Activated CD4-positive, alpha-beta T cell treated with anti-CD3 and anti-CD28 coated beads, Interleukin-2, amount 50 U/mL, for 4 hours (primary cell): ENCODE measurements at places on chromosomes 3 and 15.

DNA sequence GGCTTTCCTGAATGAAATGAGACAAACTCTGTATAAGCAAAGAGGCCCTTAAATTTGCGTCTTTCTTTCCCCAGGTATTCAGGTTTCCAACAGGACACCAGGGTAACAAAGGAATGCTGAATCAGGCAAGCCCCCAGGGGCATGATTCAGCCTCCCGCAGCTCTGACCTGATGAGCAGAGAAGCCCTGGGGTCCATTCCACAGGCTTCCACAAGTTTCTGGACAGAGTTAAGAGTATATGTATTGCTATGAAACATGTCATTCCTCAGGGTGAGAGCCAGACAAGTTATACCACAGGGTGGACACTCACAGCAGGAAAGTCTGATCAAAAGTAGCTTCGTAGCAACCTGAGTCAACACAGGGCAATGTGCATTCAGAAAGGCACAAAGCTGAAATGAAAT, 68.1 kb upstream of the CTNNB1 start:
- no peak for DNase-seq

GRCh38 chr3:9503283-9503682, 50.3 kb downstream of the LHFPL4 start:
- peak; percentile 55 for DNase-seq

DNA sequence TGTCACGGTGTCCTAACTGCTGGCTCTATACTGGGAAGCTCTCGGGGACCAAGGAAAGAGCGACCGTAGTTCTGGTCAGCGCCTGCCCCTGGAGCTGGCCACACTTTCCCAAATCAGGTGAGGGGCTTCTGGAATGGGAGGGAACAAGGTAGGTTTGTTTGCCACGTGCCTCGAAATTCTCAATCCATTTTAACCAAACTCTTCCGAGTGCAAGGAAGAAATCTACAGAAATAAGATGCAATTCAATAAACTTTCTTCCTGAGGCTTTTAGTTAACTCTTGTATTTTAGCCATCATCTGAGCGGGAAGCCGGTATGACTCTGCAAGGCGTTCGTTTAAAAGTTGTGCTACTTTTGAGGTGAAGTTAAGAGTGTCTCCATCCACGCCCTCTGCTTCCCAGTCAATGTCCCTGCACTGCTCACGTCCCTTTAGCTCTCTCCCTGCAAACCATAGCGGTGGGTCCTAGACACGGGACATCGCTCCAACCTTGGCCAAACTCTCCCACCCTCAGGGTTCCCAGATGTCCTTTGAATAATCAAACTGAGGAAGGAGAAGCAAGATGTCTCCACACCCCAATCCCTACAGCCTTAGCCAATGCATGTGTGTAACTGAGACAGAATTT, 597 bp downstream of the AGTR1 start:
- DNase-seq: no peak

DNA sequence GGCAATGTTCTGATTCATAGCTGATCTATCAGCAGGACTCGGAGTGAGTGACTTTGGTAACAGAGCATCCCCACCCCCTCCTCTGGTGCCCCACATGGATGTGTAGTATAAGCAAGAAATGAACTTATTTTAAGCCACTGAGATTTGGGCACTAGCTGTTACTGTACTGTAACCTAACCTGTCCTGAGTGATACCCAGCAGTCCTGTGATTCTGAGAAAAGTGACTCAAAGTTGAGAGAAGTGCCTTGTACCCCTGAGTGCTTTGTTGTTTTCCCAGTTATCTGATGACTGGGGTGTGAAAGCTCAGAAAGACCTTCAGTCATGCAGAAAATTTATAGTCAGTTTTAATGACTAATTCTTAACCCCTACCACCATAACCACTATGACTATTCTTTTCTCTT, 439.9 kb upstream of the RBMS3 start:
- no peak for DNase-seq

DNA sequence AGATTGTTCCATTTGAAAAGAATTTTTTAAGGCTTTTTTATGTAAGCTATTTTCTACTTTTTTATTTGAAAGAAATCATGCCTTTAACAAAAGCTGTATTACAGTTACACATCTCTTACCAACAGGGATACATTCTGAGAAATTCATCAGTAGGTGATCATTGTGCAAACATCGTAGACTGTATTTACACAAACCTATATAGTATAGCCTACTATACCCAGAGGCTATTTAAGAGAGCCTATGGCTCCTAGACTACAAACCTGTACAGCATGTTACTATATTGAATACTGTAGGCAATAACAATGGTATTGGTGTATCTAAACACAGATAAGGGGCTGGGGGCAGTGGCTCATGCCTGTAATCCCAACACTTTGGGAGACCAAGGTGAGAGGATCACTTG, 43.1 kb downstream of the PEAK1 start:
- DNase-seq: no peak

- no peak for DNase-seq
These were observed 47.9 kb downstream of the SOX14 start for GRCh38 chr3:137812023-137812422.

DNA sequence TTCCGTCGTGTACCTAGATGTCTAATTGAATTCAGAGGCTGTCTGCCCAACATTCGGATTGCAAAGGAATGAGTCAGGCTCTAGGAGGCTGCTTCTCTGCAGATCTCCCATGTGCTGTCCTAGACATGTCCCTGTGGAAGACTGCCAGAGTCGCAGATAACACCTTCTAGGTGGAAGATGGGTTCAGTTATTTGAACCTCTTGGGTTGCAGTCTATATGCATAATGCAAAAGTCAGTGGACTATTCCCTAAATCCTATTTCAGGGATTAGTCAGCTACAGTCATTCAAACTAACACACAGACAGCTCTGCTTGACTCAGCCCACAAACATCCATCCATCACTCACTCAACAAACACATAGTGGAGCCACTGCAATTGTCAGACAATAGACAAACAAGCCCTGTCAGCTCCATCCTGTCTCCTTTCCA, 300.0 kb upstream of the CTNNB1 start:
- no peak for DNase-seq

GRCh38 chr3:78257951-78258530, 1218.1 kb downstream of the ROBO2 start:
- no peak for DNase-seq

DNA sequence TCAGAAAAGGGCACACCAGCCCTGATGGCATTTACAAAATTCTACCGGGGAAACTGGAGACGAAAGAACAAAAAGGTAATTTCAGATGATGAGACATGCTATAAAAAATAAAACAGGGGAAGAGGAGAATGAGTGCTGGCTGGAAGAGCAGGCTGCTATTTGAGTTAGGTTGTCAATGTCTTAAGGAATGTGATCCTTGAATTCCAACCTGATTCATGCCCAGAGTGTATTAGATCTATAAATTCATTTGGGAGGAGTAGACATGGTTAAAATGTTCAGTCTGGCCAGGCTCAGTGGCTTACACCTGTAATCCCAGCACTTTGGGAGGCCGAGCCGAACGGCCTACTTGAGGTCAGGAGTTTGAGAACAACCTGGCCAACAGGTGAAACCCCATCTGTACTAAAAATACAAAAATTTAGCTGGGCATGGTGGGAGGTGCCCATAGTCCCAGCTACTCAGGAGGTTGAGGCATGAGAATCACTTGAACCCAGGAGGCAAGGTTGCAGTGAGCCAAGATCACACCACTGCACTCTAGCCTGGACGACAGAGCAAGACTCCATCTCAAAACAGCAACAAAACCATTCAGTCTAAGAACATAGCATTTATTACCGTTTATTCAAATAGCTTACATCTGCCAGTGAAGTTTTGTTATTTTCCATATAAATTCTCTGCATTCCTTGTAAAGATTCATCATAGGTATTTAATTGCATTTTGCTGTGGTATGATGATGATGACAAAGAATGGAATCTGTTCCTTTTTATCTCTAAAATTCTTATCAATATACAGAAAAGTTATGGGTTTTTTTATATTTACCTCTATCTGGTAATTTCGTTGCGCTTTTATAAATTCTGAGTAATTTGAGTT, 126.7 kb upstream of the NR2E3 start:
- DNase-seq: no peak
